ENCODE measurements at places on chromosomes 3 and 15. TPM values are rescaled to one million over a fixed set of nuclear protein-coding genes. Genes with fewer than 3 reads are reported as not detected.

GRCh38 chr3:151579571-151580270 is 118.9 kb upstream of the IGSF10 start:
- no peak for DNase-seq

DNA sequence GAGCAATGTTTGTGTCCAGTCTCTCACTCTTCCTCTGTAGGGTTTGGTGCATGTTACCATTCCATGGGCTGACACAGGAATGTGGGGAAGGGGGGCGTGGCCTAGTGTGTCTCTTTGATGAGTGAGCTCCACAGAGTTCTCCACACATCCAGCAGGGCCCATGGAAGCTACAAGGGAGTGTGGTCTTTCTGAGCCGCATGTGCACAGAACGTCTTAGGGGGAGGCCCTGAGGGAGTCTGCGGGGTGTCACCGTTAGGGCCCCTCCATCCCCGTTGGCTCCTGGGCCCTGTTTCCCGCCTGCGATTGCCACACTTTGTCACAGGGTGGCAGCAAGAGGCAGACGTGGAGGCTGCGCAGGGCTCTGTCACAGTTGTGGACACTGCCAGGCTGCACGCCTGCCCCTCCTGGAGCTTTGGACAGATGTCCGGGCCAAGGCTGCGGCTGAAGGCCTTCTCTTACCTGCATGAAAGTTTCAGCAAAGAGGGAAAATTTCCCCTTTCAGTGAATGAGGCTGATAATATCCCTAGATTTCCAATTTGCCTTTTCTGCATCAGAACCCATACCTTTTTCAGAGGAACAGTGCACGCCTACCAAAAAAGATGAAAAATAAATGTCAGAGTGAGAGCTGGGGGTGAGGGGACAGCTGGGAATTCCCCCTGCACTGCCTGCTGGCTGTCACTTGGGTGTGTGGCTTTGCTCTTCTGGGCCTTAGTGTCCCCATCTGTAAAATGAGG is 24.3 kb downstream of the CACNA2D3 start:
- no peak for DNase-seq

DNA sequence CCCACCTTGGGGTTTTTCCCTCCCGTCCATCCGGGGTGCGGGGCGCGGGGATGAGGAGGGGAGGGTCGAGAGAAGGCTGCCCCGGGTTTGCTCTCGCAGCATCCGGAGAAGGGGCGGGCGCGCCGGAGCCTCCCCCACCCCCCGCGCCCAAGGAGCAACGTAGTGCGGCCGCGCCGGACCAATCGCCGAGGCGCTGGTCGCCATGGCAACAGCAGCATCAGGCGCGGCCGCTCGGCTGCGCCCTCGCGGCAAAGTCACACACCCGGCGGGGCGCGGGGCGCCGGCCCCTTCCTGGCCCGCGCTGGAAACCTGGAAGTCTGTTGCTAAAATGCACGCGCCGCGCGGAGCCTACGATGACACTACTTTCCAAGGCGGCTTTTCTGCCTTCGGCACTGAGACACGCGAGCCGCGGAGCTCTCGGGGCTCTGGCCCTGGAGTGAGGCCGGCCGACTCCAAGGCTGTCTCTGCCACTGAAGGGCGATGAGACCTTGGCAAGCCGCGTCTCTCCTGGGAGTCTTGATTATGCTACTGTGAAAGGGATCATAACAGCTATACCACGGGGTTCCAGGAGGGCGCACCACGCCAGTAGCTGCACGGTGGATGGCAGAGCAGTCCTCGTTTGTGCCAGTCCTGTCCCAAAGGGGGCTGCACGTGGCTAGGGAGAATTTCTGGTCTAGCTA is at the start of gene IQSEC1:
Gene IQSEC1 (minus strand): TSS at position 104 of the 680 bp plus-strand sequence. CDS start 415 bp downstream, outside the sequence.
- peak; percentile 94 for DNase-seq

- no peak for DNase-seq
Measured at GRCh38 chr15:88727439-88727838, 75.8 kb upstream of the ACAN start.

DNA sequence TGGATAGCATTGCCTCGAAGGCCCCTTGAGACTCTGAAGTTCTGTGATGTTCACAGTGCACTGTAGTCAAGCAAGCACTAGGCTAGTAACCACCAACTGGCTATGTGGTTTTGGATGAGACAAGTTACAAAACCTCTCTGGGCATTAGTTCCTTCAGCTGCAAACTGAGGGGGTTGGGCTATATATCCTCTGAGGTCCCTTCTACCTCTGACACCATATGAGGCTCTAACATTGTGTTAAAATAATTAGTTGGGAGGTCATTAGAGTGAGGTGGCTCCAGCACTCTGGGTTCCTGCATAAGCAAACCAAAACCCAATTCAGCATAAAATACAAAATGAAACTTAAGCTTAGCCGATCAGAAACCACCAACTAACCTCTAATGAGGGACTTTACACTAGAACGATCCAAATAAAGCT is 209.5 kb upstream of the LRRN1 start:
- no peak for DNase-seq

DNA sequence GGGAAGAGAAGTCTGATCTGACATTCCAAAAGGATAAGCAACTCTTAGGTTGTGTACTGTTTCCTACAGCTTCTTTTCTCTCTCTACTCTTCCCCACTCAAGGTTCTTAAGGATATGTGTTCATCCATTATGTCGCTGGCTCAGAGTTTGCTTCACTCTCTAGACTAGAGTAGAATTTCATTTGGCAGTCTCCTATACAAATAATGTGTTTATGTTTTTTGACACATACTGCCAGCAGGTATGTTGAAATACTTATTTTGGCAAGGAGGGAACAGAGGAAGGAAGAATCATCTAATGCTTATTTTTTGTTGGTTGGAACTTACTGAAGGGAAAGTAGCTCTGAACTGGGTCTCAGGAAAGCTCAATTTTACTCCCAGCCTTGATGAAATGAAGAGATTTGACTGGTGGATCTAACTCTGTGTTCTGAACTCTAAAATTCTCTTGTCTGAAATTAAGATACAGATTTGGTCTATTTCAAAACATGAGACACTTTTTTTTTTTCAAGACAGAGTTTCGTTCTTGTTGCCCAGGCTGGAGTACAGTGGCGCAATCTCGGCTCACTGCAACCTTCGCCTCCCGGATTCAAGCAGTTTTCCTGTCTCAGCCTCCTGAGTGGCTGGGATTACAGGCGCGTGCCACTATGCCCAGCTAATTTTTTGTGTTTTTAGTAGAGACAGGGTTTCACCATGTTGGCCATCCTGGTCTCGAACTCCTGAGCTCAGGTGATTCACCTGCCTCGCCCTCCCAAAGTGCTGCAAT is 7.6 kb upstream of the EMC3 start:
- DNase-seq: no peak

GRCh38 chr3:46629551-46630517 is 17.5 kb downstream of the FAM240A start:
- DNase-seq: peak; percentile 94

- DNase-seq: no peak
Measured at GRCh38 chr3:71478568-71478967, 105.0 kb downstream of the FOXP1 start.

- peak; percentile 70 for DNase-seq
Measured at GRCh38 chr3:123336441-123336851, 112.4 kb downstream of the ADCY5 start.

The MCTP2 gene
- 188 TPM for total RNA-seq

The DISP2 gene
- 0.57 TPM for total RNA-seq

The ZIC1 gene
- not detected for total RNA-seq

The FILIP1L gene
- total RNA-seq: 34.7 TPM

The SLC35G2 gene
- 4.8 TPM for total RNA-seq

The CCR1 gene
- total RNA-seq: 57.6 TPM

The PLA2G4D gene
- total RNA-seq: not detected

The PROK2 gene
- total RNA-seq: 38.0 TPM
